ENCODE measurements at places on chromosomes 7 and 10. TPM values are rescaled to one million over a fixed set of nuclear protein-coding genes. Genes with fewer than 3 reads are reported as not detected.

DNA sequence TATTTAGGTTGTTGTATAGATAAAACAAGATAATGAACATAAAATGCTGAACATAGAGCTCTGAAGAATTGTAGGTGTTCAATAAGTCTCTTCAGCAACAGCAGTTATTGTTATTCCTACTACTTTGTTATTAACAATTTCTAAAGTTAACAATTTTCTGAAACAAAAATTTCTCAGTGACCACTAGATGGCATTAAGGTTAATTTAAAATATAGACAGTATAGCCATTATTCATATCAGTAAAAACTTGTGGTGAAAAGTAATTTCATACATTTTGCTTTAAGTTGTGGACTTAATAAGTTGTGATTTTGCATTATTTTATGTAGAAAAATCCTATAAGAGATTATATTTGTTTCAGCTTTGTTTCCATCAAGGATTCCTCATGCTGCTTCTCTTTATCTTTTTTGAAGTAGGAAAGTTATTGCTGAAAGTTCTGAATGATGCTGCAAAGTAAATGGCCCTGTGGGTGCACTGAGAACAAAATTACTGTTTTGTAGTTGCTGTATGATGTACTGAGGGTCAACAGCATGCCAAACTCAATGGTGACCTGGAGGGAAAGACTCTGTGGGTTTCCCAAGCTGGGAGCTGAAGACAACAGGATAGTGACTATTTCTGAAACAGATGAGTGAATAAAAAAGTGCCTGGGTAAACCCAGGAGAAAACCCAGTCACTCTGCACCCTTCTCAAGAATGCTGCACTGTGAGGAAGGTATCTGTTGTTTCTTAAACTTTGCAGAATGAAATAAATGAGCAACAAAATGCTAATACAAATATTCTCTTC lies 253.6 kb downstream of the KIF20B start:
- no peaks in the 10 kb centered on the region for H3K4me1 ChIP-seq
- no peak overlapping the region for H3K4me3 ChIP-seq
- H3K27ac ChIP-seq, result no peak overlapping the region
- DNase-seq, result no peak

- H3K4me1 ChIP-seq, result no peaks in the 10 kb centered on the region
- H3K27ac ChIP-seq, result no peak overlapping the region
- no peaks in the 10 kb centered on the region for H3K27me3 ChIP-seq
- DNase-seq, result no peak
Observed at GRCh38 chr10:29554660-29555059, 80.1 kb downstream of the SVIL start.

GRCh38 chr7:34277016-34277802 lies 371.9 kb downstream of the BMPER start:
- no peaks in the 10 kb centered on the region for H3K4me1 ChIP-seq
- H3K27me3 ChIP-seq, result no peaks in the 10 kb centered on the region
- no peak overlapping the region for H3K4me3 ChIP-seq
- DNase-seq, result no peak
- H3K36me3 ChIP-seq, result no peaks in the 10 kb centered on the region

DNA sequence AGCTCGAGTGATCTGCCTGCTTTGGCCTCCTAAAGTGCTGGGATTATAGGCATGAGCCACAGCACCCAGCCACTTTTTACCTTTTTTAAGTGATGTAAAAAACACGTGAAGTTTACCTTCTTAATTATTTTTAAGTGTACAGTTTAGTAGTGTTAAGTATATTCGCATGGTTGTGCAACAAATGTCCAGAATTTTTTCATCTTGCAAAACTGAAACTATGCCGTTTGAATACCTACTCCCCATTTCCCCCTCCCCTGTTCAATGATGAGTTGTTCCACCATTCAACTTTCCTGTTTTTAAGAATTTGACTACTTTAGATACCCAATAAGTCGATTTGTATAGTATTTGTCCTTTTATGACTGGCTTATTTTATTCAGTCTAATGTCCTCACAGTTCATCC lies 10.9 kb downstream of the NRBF2 start:
- no peak overlapping the region for H3K27ac ChIP-seq
- no peaks in the 10 kb centered on the region for H3K27me3 ChIP-seq
- H3K36me3 ChIP-seq, result peaks cover 10% of the 10 kb centered on the region
- no peak overlapping the region for H3K4me3 ChIP-seq
- no peaks in the 10 kb centered on the region for H3K4me1 ChIP-seq
- DNase-seq, result no peak

- H3K4me1 ChIP-seq, result no peaks in the 10 kb centered on the region
- H3K36me3 ChIP-seq, result no peaks in the 10 kb centered on the region
- H3K27ac ChIP-seq, result no peak overlapping the region
- DNase-seq, result no peak
- H3K4me3 ChIP-seq, result no peak overlapping the region
Observed at GRCh38 chr10:65350611-65351010, 1575.2 kb upstream of the LRRTM3 start.

- no peak overlapping the region for H3K27ac ChIP-seq
- no peak overlapping the region for H3K4me3 ChIP-seq
- no peaks in the 10 kb centered on the region for H3K4me1 ChIP-seq
- H3K36me3 ChIP-seq, result no peaks in the 10 kb centered on the region
- DNase-seq, result no peak
Observed at GRCh38 chr7:79702116-79702515, 248.6 kb upstream of the MAGI2 start.

GRCh38 chr7:30038196-30038980 lies 10.2 kb downstream of the PLEKHA8 start:
- H3K27me3 ChIP-seq, result no peaks in the 10 kb centered on the region
- no peak for DNase-seq
- no peak overlapping the region for H3K27ac ChIP-seq
- no peaks in the 10 kb centered on the region for H3K4me1 ChIP-seq

DNA sequence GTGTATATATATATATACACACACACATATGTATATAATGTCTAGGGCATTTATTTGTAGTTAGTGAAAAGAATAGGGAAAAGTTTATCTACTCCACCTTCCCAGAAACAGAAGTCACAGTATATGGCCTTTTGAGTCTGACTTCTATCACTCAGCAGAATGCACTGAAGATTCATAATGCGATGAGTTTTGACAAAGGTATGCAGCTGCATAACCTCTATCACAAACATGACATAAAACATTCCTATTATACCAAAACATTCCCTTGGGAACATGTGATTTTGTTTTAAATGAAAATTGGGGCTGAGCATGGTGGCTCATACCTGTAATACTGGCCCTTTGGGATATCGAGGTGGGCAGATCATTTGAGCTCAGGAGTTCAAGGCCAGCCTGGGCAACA lies 137.3 kb upstream of the EEPD1 start:
- DNase-seq, result no peak
- H3K36me3 ChIP-seq, result no peaks in the 10 kb centered on the region
- no peak overlapping the region for H3K27ac ChIP-seq

GRCh38 chr10:14431868-14432267 lies 101.1 kb upstream of the FRMD4A start:
- no peak overlapping the region for H3K27ac ChIP-seq
- H3K36me3 ChIP-seq, result no peaks in the 10 kb centered on the region
- no peaks in the 10 kb centered on the region for H3K4me1 ChIP-seq

DNA sequence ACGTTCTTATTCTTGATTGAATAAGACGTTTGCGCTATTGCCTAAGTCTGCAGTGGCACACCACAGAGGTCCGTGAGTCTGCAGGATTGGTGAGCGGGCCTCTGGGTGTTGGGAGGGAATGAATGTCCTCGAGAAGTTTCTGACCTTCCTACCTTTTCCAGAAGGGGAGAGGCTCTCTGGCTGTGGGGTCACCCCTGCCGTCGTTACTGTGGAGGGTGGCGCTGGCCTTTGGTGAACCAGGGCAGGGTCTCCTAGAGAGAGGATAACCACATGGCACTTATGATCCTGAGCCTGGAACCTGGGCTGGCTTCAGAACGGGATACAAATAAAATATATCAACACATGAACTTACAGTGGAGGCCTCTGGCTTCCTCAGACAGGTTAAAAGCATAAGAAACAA lies 13.8 kb downstream of the IL15RA start:
- H3K4me3 ChIP-seq, result no peak overlapping the region
- H3K36me3 ChIP-seq, result peaks cover 19% of the 10 kb centered on the region
- H3K27ac ChIP-seq, result no peak overlapping the region
- H3K4me1 ChIP-seq, result no peaks in the 10 kb centered on the region
- DNase-seq, result no peak

GRCh38 chr10:23192712-23193434 lies 761 bp downstream of the PTF1A start:
- no peak for DNase-seq
- H3K27ac ChIP-seq, result no peak overlapping the region
- H3K4me3 ChIP-seq, result no peak overlapping the region

- no peaks in the 10 kb centered on the region for H3K4me1 ChIP-seq
- DNase-seq, result no peak
- H3K4me3 ChIP-seq, result no peak overlapping the region
Observed at GRCh38 chr7:93407239-93407638, 167.3 kb downstream of the CALCR start.

GRCh38 chr7:98805956-98806838 lies 63.6 kb downstream of the TMEM130 start:
- peaks cover 12% of the 10 kb centered on the region for H3K4me1 ChIP-seq
- no peak overlapping the region for H3K27ac ChIP-seq
- no peak overlapping the region for H3K4me3 ChIP-seq
- DNase-seq, result no peak
- H3K36me3 ChIP-seq, result no peaks in the 10 kb centered on the region

- no peak overlapping the region for H3K4me3 ChIP-seq
- DNase-seq, result no peak
- H3K36me3 ChIP-seq, result no peaks in the 10 kb centered on the region
- H3K27ac ChIP-seq, result no peak overlapping the region
Observed at GRCh38 chr10:4347397-4347796, 478.6 kb upstream of the AKR1E2 start.

DNA sequence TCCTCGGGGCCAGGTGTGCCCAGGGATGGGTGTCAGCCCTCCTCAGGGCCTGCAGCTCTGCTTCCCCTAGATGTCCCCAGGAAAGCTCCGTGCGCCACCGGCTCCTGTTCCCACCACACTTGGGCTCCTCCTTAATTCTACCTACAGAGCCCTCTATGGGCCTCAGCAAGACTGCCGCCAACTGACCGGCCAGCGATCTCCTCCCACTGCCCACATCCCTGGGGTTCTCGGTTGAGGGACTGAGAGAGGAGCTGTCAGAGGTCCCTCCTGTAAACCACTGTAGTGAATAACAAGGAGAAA lies 5.3 kb upstream of the LDB3 start:
- DNase-seq, result no peak
- H3K4me3 ChIP-seq, result no peak overlapping the region
- no peaks in the 10 kb centered on the region for H3K4me1 ChIP-seq
- no peaks in the 10 kb centered on the region for H3K36me3 ChIP-seq
- H3K27me3 ChIP-seq, result no peaks in the 10 kb centered on the region

- peaks cover 85% of the 10 kb centered on the region for H3K4me1 ChIP-seq
- DNase-seq, result no peak
- no peak overlapping the region for H3K27ac ChIP-seq
Observed at GRCh38 chr10:79264942-79265341, 82.3 kb upstream of the PPIF start.

- H3K27me3 ChIP-seq, result no peaks in the 10 kb centered on the region
- no peak overlapping the region for H3K27ac ChIP-seq
- H3K36me3 ChIP-seq, result no peaks in the 10 kb centered on the region
- no peaks in the 10 kb centered on the region for H3K4me1 ChIP-seq
Observed at GRCh38 chr10:3503299-3503698, 281.7 kb downstream of the KLF6 start.

- no peak overlapping the region for H3K27ac ChIP-seq
- H3K4me1 ChIP-seq, result no peaks in the 10 kb centered on the region
- no peak overlapping the region for H3K4me3 ChIP-seq
- DNase-seq, result no peak
Observed at GRCh38 chr10:114911052-114911711, 26.8 kb upstream of the TRUB1 start.

DNA sequence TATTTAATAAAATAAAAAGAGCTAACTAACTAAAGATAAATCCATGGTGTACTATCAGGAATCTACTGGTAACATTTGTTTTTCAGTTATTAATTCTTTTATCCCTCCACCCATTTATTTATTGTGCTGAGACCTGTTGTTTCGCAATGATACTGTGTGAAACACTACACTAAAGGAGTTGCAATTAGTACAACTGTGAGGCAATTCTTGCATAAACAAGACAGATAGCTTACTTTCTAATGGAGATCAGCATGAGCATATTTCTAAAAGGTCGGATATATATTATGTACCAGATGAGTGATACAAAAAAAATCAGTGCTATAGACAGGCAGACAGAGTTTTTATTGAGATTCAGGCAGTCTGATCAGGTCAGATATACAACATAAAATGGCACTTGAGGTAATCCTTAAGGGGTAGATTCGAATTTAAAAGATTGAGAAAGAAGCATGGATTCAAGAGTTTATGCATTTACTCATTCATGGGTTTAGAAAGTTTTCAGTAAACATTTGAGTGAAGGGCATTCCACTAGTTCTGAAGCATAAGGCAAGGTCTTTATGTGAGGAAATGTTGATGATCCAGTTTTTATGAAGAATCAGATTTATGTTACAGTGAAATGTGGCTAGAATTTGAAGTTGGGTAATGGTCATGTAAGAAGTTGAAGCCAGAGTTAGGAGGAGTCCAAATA lies 147.6 kb downstream of the POLR1F start:
- no peaks in the 10 kb centered on the region for H3K27me3 ChIP-seq
- H3K4me1 ChIP-seq, result no peaks in the 10 kb centered on the region
- no peak overlapping the region for H3K4me3 ChIP-seq
- no peak overlapping the region for H3K27ac ChIP-seq
- DNase-seq, result no peak
- H3K36me3 ChIP-seq, result no peaks in the 10 kb centered on the region

DNA sequence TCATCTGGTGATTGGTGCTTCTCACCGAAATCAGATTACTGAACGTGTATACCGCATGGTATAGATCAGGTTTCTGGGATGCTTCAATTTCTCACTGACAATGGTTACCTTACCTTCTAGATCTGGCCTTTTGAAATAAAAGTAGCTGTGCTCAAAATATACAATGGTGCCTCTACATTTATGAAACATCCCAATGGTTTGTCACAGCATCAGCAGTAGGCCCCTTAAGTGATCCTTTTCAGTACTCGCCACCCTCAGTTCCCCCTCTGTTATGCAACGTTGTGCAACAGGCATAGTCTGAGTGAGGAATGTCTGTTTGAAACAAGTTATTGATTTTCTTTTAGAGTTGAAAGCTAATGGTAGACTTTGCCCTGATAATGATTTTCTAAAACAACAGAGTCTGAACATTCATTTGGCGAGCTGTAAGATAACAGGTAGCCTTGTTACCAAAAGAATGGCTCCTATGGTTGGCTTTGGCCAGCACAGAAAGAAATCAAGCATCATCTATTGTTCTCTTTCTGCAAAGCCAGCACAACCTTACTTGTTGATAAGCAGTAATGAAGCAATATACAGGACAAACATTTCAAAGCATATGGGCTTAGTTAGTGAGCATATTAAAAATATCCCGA lies 693.9 kb downstream of the PARD3 start:
- H3K27ac ChIP-seq, result no peak overlapping the region
- no peaks in the 10 kb centered on the region for H3K4me1 ChIP-seq
- H3K4me3 ChIP-seq, result no peak overlapping the region
- no peaks in the 10 kb centered on the region for H3K27me3 ChIP-seq
- no peak for DNase-seq

TRIM50 gene
- not detected for total RNA-seq

LOXL4 gene
- total RNA-seq, result 0.23 TPM

ZNF467 gene
- 5.4 TPM for total RNA-seq

PEX1 gene
- 26.2 TPM for total RNA-seq

DNAJB9 gene
- 43.1 TPM for total RNA-seq

CRTAC1 gene
- not detected for total RNA-seq

AKR1B15 gene
- not detected for total RNA-seq

C10orf53 gene
- not detected for total RNA-seq
